Stimulated activated CD4-positive, alpha-beta T cell treated with anti-CD3 and anti-CD28 coated beads, Interleukin-4, amount 100 ng/mL, for 24 hours (primary cell): ENCODE measurements at places on chromosomes 16 and 17.

GRCh38 chr17:57946798-57947358, 8.3 kb downstream of the CUEDC1 start:
- no peak for DNase-seq

GRCh38 chr16:57747496-57747895, 11.9 kb downstream of the KATNB1 start:
- no peak for DNase-seq

DNA sequence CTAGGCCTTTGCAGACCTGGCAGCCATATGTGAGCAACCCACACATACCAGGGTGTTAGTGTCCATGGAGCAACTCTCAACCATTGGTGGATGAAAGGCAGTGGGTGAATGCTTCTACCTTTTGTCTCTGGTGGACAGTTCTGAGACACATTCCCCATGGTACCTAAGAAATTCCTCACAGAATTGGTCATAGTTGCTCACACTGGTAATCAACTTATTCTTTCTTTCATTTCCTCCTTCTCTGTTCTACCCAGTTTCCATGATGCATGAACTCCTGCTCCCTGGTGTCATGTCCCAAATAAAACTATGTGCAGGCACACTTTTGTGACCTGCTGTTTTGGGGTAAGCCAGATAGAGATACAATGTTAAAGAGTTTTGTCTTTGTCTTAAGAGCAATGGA, 33.2 kb upstream of the MPHOSPH6 start:
- no peak for DNase-seq

DNA sequence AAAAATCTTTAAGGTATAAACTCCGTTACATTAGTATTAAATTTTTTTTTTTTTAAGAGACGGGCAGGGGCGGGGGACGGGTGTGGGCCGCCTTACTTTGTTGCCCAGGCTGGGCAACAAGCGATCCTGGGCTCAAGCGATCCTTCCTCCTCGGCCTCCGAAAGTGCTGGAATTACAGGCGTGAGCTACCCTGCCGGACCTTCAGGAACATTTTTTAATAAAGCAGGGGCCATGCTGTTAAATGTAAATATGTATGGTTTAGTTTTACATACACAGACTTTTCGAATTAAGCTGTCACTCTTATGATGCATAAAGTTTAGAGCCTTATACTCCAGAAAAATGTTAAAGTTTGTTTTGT, 2.4 kb downstream of the PPM1D start:
- DNase-seq: no peak

DNA sequence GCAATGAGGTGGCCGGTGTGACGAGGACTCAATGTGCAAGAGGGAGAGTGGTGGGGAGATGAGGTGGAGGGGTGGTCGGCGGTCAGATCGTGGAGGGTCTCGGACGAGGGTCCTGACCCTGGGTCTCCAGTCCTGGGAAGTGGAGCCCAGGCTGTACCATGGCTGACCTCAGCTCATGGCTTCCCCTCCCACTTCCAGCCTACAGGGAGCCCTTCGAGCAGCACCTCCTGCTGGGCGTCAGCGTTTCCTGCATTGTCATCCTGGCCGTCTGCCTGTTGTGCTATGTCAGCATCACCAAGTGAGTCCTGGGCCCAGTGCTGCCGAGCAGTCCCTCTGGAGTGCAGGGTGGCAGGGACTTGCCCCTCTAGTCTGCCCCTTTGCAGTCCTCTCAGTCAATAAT, 41.8 kb downstream of the IL4R start:
- peak; percentile 49 for DNase-seq

- DNase-seq: no peak
Observed at GRCh38 chr16:50640391-50640790, 40.7 kb downstream of the SNX20 start.
